Ureter (tissue), 1 donor: ENCODE measurements at places on chromosomes 3 and 15. TPM values are rescaled to one million over a fixed set of nuclear protein-coding genes. Genes with fewer than 3 reads are reported as not detected.

MAP4 gene
- total RNA-seq, result 265 TPM

IMPG2 gene
- total RNA-seq, result 0.31 TPM

FOXL2NB gene
- not detected for total RNA-seq

SCAMP5 gene
- total RNA-seq, result 21.0 TPM

MAGI1 gene
- total RNA-seq, result 45.5 TPM

HDAC11 gene
- total RNA-seq, result 17.4 TPM

DNA sequence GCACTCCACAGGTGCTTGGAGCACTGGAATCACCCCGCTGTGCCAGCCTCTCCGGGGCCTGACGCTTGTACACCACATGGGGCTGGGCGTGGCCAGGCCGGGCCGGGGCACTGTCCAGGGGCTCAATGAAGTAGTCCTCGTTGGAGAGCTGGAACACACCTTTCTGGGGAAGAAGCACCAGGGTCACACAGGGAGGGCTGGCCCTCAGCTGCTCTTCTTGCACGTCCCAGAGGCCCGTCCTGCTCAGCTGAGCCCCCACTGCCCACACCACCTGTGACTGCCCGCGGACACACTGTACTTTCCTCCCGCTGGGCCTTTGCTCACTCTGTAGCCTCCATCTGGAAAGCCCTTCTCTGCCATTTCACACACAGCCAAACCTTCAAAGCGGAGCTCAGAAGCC is 13.3 kb downstream of the ADAMTS7 start:
- no peak for DNase-seq

DNA sequence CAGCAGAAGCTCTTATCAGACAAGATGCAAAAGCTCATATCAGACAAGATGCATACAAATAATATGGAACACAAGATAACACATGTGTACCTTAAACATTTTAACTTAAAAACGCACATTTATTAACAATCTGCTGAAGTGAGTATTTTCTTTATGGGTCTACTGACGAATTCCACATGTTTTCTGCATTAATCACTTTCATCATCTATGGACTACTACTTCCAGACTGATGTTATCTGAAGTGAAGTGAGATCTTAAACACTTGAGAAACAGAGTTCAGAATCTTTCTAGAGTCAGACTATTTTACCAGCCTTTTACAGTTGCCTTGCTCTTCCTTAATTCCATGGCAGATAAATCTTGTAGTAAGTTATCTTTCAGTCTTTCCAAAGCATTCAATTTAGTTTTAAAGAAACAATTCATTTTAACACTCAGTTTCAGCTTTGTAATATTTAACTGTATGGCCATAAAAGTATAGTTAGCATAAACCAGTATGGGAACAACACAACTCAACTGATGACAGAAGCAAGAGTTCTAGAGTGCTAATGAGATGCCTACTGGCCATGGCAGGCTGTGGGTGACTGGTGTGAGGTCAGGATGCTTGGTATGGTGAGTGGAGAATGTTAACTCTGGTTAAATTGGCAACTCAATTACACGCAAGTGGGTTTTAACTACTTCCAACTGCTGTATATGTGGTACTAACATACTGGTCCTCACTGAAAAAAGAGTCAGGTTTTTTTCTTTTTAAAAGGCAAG is 9.8 kb downstream of the CMTM6 start:
- no peak for DNase-seq

DNA sequence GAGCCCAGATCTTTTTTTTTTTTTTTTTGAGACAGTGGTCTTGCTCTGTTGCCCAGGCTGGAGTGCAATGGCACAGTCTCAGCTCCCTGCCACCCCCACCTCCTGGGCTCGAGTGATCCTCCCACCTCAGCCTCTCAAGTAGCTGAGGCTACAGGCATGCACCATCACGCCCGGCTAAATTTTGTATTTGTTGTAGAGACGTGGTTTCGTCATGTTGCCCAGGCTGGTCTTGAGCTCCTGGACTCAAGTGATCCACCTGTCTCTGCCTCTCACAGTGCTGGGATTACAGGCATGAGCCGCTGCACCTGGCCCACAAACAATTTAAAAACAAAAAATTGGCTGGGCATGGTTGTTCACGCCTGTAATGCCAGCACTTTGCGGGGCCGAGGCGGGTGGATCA is 22.6 kb upstream of the SLC6A6 start:
- no peak for DNase-seq

GRCh38 chr3:49098429-49098828 is 4.6 kb upstream of the QRICH1 start:
- no peak for DNase-seq

DNA sequence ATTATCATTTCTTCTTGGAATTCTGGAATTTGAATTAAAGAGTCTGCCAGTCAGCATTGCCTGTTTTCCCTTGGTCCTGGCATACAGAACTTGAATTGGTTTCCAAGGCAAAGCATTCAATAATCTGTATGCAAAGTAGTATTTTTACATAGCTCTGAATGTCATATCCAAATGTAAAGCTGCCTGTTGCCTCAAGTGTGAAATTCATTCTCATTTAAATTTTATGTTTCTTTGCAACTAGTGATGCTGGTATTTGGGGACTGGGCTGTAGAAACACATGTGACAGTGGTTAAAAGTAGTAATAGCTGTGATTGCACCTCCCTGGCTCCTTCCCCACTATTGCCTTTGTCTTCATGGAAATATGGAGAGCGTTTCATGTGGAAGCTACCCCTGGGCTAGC is 743.9 kb upstream of the GOLIM4 start:
- no peak for DNase-seq

- no peak for DNase-seq
Measured at GRCh38 chr15:81152799-81153198, 18.7 kb downstream of the CFAP161 start.
